ENCODE measurements at places on chromosomes 12 and 14. TPM values are rescaled to one million over a fixed set of nuclear protein-coding genes. Genes with fewer than 3 reads are reported as not detected.

DNA sequence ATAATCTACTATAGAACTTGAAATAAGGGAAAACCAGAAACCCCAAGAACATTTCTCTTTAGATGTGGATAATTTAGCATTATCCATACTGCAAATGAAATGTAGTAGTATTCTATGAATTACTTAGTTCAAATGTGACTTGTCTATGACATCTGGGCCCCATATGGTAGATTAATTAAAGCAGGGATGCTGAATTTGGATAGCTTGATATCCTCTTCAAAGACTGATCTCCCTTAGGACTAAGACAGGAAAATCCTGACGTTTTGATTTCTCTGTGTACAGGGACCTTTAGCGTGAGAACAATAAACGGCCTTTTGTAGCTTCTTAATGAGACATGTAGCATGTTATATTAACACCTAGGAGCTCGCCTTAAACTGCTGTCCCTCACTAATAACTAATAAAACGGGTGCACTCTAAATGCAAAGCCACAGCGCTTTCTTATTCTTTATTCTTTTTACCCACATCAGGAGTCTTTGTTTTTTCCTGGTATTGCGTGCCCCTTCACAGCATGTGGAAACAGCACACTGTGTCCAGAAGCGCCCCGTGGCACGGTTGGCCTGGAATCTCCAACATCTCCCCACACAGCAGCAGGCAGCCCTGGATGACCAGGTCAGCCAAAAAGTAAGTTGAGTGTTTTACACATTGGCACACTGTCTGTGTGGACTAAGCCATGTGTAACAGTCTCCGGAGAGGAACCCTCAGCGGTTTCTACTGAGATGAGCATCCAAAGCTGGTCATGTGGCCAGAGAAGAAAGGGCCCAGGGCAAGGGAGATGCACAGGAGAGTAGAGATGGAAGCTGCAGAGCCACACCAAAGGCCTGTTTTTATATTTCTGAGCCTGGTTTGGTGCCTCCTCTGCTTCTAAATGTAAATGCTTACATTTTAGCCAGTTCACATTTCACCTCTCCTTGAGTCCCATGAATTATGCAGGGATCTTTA lies 93.1 kb downstream of the SRGAP1 start:
- no peak for DNase-seq
- no peaks in the 10 kb centered on the region for H3K36me3 ChIP-seq
- no peaks in the 10 kb centered on the region for H3K27me3 ChIP-seq
- no peak overlapping the region for H3K27ac ChIP-seq

KRT83 gene
- total RNA-seq: 0.33 TPM

CLEC12A gene
- total RNA-seq: 2.9 TPM

DNA sequence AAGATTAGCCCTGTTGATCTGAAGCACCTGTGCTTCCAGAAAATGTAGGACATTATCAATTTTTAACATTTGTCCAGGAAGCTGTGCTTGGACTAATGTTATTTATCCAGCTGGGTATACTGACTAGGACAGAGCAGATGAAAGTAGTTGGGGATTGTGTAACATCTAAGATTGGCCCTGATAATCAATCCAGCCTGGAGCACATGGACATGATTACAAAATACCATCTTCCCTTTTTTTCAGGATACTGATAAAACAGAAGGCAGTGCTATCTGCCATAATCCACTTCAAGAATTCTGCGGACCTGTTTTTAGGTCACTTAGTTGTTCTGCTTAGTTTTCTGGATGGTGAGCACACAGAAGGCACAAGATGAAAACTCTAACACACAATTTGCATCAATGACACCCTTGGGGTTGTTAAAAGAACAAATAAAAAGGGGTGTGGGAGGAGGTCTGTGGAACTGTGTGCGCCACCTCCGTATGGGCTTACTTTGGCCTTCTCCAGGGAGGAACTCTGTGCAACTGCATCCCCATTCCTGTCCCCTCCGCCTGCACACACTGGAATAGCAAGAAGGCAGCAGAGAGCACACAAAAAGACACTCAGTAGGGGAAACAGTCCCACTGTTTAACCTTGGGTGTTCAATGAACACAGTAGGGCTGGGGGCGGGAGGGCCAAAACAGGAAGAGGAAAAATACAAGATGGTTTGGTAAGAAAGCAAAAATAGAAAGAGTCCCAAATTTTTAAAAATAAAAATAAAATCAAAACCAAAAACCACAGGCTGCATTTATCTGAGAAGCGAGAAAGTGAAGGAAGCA lies 31.1 kb upstream of the DUSP6 start:
- peaks cover 3% of the 10 kb centered on the region for H3K4me1 ChIP-seq
- no peaks in the 10 kb centered on the region for H3K36me3 ChIP-seq
- DNase-seq: no peak
- H3K27ac ChIP-seq: no peak overlapping the region
- H3K4me3 ChIP-seq: no peak overlapping the region

- H3K36me3 ChIP-seq: no peaks in the 10 kb centered on the region
- H3K4me1 ChIP-seq: no peaks in the 10 kb centered on the region
- DNase-seq: no peak
- H3K27me3 ChIP-seq: no peaks in the 10 kb centered on the region
- H3K27ac ChIP-seq: no peak overlapping the region
Measured at GRCh38 chr12:101596172-101596571, 1.4 kb downstream of the MYBPC1 start.

- no peaks in the 10 kb centered on the region for H3K27me3 ChIP-seq
- no peak overlapping the region for H3K27ac ChIP-seq
- H3K4me1 ChIP-seq: peaks cover 5% of the 10 kb centered on the region
- H3K4me3 ChIP-seq: no peak overlapping the region
Measured at GRCh38 chr14:75835737-75836136, 146.1 kb downstream of the TGFB3 start.

DNA sequence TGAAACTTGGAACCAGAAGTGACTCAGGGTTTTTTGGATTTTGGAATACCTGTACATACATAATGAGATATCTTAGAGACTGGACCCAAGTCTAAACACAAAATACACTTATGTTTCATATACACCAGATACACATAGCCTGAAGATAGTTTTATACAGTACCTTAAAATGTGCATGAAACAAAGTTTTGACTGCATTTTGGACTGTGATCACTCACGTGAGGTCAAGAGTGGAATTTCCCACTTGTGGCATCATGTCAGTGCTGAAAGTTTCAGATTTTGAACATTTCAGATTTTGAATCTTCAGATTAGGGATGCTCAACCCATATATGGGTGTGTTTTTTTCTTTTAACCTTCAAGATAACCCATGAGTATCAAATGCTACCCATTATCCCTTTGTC lies 6.6 kb downstream of the SBNO1 start:
- H3K4me3 ChIP-seq: no peak overlapping the region
- H3K4me1 ChIP-seq: peaks cover 4% of the 10 kb centered on the region
- no peak for DNase-seq
- H3K27me3 ChIP-seq: no peaks in the 10 kb centered on the region

- no peak overlapping the region for H3K4me3 ChIP-seq
- DNase-seq: peak; percentile 70
- no peaks in the 10 kb centered on the region for H3K36me3 ChIP-seq
- H3K27ac ChIP-seq: peak overlapping the region; percentile 83
- H3K27me3 ChIP-seq: no peaks in the 10 kb centered on the region
- H3K4me1 ChIP-seq: peaks cover 36% of the 10 kb centered on the region
Measured at GRCh38 chr14:106506881-106507305, 980.5 kb downstream of the TMEM121 start.

DNA sequence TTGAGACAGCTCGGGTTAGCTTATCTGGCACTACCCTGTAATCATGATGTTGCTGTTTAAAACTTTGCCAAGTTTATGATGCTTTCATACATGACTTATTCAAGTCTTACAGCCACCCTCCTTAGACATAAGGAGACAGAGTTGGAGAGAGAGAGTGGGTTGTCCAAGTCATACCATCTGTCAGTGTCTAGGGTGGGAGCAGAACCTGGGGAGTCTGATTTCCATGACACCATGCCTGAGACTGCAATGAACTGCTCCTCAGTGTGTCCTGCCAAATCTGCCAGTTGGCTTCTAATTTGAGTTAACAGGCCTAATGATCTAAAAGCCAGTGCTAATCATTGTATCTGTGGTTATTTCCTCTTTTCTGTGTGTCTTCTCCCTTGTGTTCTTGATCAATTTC lies 43.7 kb upstream of the PHC1 start:
- no peak overlapping the region for H3K27ac ChIP-seq
- no peaks in the 10 kb centered on the region for H3K36me3 ChIP-seq
- no peaks in the 10 kb centered on the region for H3K4me1 ChIP-seq
- no peak for DNase-seq
- no peak overlapping the region for H3K4me3 ChIP-seq
- H3K27me3 ChIP-seq: no peaks in the 10 kb centered on the region

KRT73 gene
- total RNA-seq: 0.28 TPM

DNA sequence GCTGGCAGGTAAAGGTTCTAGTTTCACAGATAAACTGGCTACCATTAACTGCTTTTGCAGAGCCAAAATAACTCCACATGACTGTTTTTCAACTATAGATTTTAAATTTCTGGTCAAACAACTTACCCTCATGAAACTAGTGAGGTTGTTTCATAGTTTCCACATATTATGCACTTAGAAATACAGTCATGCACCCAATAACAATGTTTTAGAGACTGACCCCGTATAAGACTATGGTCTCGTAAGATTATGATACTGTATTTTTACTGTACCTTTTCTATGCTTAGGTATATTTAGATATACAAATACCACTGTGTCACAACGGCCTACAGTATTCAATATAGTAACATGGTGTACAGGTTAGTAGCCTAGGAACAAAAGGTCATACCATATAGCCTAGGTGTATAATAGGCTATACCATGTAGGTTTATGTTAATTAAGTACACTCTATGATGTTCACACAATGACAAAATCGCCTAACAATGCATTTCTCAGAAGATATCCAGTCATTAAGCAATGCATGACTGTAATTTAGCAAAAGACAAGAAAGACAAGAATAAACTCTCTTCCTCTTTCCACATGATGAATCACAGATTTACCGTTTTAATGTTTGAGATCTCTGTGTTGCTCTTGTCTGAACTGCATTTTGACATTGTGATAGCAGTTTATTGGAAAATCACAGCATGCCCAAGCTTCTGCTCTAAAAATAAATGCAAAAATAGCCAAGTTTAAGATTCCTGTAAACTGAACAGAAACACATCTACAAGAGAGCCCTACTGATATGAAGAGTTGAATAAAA lies 17.1 kb downstream of the DICER1 start:
- H3K4me1 ChIP-seq: no peaks in the 10 kb centered on the region
- no peak overlapping the region for H3K4me3 ChIP-seq
- no peak for DNase-seq
- H3K27me3 ChIP-seq: no peaks in the 10 kb centered on the region
- peaks cover 3% of the 10 kb centered on the region for H3K36me3 ChIP-seq

- H3K4me3 ChIP-seq: no peak overlapping the region
- DNase-seq: no peak
- no peaks in the 10 kb centered on the region for H3K4me1 ChIP-seq
- no peak overlapping the region for H3K27ac ChIP-seq
- H3K36me3 ChIP-seq: no peaks in the 10 kb centered on the region
- no peaks in the 10 kb centered on the region for H3K27me3 ChIP-seq
Measured at GRCh38 chr14:73477618-73478266, 13.0 kb upstream of the RIOX1 start.

- no peaks in the 10 kb centered on the region for H3K4me1 ChIP-seq
- no peak overlapping the region for H3K27ac ChIP-seq
- no peak overlapping the region for H3K4me3 ChIP-seq
- no peaks in the 10 kb centered on the region for H3K36me3 ChIP-seq
Measured at GRCh38 chr12:107543841-107544240, 141.8 kb upstream of the PWP1 start.
